NCI-H1105 (cell line): ENCODE measurements at places on chromosomes 5 and 9.

DNA sequence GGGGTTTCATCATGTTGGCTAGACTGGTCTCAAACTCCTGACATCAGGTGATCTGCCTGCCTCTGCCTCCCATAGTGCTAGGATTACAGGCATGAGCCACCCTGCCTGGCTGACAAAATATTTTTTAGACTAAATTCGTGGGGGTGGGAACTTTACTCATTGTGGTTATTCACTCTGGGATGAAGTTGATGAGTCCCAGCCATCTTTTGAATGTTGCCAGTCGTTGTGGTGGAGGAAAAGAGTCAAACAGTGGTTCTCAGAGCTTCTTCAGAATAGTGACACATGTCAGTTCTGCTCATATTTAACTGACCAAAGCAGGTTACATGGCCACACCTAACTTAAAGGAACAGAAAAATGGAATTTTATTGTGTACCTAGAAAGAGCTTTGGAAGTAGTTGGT lies 6.9 kb downstream of the SREK1 start:
- no peak for DNase-seq

DNA sequence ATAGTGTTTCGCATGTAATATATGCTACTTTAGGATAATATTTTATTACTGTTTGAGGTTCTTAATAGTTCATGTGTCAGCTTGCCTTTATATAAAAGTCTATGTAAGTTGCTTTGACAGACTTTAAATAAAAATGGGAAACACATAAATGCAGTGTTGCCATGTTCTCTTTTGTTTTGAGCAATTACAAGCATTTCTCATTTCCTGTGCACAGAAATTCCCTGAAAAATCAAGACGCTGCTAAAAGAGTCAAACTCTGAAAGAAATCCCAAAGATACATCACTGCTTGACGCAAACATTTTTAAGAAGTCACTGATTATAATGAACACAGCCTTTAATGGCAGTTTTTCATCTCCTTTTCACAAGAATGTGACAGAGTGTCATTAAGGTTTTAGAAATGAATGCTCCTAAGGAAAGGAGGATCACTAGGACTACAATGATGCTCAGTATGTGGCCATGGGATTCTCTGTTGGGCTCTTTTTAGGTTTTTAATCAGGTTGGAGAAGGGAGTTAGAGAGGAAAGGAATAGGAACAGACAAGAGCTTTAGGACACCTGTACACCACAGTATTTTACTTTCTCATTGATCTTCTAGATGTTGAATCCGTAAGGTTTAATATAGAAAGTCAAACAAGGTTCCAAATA lies 29.4 kb downstream of the ZCCHC7 start:
- no peak for DNase-seq

DNA sequence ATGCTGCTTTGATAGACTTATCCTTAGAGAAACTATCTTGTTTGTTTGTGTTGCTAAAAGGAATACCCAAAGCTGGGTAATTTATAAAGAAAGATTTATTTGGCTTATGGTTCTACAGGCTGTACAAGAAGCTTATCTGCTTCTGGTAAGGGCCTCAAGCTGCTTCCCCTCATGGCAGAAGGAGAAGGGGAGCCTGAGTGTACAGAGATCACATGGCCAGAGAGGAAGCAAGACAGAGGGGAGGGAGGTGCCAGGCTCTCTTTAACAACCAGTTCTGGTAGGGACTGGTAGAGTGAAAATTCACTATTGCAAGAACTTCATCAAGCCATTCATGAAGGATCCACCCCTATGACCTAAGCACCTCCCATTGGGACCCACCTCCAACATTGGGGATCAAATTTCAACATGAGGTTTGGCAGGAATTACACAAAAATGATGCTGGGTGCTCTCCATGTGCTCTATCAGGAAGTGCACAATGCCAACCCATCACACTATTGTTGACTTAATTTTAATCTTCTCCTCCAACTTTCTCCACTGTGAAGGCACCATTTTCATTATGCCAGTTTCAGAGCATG lies 115.1 kb upstream of the SHB start:
- no peak for DNase-seq

- no peak for DNase-seq
Observed at GRCh38 chr5:53917826-53918225, 357.4 kb downstream of the NDUFS4 start.

- no peak for DNase-seq
Observed at GRCh38 chr5:85173469-85173868, 788.8 kb upstream of the EDIL3 start.

GRCh38 chr9:89145097-89145496 lies 33.5 kb downstream of the SHC3 start:
- no peak for DNase-seq

GRCh38 chr9:16290169-16290568 lies 580.3 kb downstream of the BNC2 start:
- DNase-seq = no peak

DNA sequence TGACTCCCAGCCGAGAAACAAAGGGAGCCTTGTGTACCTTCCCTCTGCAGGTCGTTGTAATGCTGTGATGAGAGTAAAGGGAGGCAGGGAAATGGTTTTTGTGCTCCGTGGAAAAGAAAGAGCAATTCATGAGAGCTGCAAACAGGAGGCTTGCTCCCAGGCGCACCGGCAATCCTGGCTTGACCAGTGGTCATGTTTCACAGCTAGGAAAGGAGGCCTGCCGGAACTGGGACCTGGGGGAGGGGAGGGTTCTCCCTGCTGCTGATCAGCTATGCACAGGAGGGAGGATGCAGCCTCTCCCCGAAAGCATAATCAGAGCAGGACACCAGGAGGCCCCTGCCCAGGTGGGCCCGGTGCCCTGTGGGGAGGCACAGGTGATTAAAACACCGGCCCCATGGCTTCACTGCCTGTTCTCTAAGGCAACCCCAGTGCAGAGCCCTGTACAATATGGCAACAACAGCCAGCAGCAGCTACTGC lies 131.3 kb downstream of the ZDHHC21 start:
- DNase-seq = no peak
